ENCODE measurements at places on chromosomes 2 and 18.

GRCh38 chr2:226333388-226333787, 466.2 kb downstream of the IRS1 start:
- no peak for DNase-seq

- no peak for DNase-seq
Observed at GRCh38 chr18:63586431-63586830, 712 bp upstream of the SERPINB13 start.

DNA sequence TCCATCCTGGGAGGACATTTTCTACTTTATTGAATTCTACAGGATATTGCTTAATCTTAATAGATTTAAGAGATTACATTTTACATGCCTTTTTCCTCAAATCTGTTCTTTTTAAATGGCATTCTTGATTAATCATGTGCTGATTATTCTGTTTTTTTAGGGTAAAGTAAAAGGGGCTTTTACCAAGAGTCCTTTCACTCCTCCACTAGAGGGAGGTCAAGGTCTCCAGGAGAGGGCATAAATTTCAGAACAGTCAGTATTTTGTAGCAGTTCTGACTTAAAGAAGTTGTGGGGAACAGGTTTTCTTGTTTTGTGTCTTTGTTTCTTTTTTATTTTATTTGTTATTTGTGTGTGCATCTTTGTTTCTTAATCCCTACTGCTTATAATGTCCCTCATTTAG, 25.4 kb downstream of the WDR75 start:
- DNase-seq = no peak

GRCh38 chr2:220948579-220948978, 623.5 kb downstream of the EPHA4 start:
- DNase-seq = no peak

DNA sequence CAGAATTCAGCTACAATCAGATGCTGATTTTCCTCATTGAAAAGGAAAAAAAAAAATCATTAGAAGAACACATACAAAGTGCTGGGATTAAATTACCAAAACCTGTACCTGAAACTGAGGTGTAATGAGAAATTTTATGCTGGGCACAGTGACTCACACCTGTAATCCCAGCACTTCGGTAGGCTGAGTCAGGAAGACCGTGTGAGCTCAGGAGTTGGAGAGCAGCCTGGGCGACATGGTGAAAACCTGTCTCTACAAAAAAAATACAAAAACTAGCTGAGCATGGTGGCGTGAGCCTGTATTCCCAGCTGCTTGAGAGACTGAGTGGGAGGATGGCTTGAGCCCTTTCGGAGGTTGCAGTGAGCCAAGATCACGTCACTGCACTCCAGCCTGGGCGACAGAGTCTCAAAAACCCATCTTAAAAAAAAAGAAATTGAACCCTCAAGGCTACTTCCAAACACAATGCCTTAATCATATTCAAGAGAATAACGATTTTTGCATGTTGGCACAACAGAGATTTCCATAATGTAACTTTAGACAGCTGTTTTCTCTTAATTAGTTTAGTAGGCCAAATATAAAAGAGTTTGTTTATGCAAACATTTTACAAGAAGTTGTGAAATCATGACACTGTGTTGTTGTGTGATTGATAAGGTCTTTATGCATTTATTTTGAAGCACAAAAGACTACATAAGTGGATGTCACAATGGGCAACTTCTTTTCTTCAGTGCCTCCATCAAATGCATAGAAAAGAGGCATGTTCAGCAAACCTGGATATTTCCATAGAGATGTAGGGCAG, 63.9 kb downstream of the FAM161A start:
- no peak for DNase-seq

DNA sequence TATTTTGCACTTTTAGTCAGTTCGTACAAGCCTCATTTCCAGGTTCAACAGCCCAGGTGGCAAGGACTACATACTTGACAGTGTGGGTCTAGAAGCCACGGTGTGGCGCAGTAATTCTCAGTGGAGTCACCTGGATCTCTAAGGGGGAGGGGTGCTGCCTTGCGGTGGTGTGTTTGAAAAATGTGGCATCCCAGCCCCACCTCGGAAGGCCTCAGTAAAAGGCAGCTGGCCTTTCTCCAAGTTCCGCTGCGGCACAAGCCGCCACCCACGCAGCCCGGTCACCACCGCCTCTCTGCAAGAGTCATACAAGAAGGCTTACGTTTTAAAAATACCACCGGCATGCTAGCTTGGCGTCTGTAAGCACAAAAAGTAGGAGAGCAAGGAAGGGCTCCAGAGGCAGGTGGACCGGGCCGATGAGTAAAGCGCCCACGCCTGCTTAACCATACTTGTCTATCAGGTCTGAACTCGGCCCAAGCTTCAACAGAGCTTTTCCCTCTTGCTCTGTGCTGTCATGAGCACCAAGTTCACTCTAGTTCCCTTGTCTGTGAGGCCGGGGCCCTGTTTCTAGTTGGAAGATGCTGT, 49.5 kb downstream of the SPRED2 start:
- DNase-seq = peak; percentile 85

- peak; percentile 50 for DNase-seq
Observed at GRCh38 chr2:98913916-98914712, 21.9 kb downstream of the CRACDL start.

DNA sequence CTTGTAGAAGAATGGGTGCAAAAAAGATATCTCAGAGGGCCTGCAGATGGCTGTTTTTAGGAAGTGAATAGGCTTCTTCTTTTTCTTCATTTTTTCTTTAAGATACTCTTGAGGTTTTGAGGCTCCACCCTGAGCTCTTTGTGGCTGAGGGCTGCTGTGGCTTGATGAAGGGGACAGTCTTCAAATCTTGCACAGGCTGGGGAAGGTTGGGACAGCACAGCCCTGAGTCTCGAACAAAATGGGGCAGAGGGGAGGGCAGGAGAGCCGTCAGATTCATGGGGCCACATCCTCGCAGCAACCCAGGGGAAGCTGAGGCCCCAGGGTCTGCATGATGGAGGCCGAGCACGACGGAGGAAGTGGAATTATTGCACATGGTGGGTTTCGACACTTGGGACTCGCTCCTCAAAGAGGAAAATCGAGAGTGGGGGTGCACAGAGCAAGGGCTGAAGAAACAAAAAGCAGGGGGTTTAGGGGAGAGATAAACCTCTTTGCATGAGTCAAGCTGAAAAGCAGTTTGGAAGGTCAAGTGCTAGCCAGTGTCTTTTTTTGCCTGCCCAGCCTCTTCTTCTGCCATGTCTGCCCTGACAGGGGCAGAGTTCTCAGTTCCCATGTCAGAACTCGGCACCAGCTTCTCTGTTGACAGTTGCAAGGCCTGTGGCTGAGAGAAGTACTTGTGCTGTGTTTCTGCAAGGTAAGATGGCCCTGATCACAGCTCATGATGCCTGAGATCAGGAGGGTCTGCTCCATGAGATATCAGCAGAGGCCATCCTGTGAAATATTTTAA, 19.5 kb downstream of the INPP4A start:
- peak; percentile 49 for DNase-seq

DNA sequence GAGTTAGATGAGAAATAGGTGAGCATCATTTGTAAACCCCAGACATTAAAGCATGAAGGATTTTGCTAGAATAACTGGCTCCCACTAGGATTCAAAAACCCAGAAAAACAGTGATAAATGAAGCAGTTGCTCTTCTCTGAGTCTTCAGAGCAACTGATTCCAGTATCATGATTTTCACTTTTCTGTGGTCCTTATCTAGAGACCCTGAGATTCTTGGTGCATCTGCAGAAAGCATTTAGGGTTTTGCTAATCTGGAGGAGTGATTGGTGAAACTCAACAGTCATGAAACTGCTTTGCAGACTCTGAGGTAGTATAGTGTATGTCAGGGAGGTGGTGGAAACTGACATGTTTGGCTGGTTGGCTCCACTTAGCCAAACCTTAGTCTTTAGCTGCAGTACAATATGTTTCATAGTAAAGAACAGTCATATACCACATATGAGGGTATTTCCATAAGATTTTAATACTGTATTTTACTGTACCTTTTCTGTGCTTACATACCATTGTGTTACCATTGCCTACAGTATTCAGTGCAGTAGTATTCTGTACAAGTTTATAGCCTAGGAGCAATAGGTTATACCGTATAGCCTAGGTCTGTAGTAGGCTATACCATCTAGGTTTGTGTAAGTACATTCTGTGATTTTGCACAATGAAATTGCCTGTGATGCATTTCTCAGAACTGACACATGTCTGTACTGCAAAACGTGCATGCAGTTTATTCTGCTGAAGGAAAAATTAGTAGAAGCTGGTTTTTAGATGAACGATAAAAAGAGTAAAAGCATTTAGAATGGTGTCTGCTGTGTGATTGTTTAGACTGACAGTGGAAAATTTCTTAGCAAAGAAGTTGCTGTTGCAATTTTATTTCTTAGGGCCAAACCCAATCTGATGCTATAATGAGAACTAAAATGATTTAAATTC, 23.8 kb downstream of the EML4 start:
- DNase-seq = no peak

DNA sequence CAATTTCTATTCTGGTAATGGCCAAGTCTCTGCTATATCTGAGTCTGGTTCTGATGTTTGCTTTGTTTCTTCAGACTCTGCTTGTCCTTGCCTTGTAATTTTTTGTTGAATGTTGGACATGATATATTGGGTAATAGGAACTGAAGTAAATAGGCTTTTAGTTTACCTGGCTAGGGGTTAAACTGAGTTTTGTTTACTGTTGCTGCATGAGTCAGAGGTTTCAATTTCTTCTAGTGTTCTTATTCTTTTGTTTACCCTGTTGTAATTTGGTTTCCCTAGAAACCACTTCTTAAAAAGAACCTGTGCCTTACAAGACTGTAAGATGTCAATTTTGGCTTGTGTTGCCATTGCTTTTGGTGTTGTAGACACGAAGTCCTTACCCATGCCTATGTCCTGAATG, 285.0 kb upstream of the KCNH7 start:
- no peak for DNase-seq

DNA sequence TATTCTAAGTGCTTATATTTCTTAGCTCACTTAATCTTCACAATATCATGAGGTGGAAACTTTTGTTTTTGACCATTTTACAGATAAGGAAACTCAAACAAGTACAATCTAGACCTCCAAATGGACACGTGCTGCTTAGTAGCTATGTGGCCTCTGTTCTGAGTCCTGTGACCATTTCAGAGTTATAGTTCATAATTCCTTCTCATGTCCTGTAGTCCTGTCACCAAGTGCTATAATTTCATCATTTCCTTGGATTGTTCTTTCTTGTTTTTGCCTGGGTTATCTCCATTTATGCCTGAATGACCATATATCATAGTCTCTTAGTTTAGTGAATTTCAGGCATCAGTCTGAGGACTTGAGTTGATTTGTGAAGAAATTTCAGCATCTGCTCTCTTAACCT, 91.7 kb downstream of the NUP35 start:
- DNase-seq = no peak
